ENCODE measurements at places on chromosomes 5 and 9. TPM values are rescaled to one million over a fixed set of nuclear protein-coding genes. Genes with fewer than 3 reads are reported as not detected.

GRCh38 chr9:26650325-26650724 is 242.3 kb downstream of the CAAP1 start:
- DNase-seq, result no peak

- no peak for DNase-seq
Observed at GRCh38 chr5:155651-156410, 35.5 kb upstream of the LRRC14B start.

GRCh38 chr9:16726718-16727451 is 143.6 kb downstream of the BNC2 start:
- DNase-seq, result peak; percentile 54

GRCh38 chr9:134611046-134611445 is 30.6 kb upstream of the COL5A1 start:
- no peak for DNase-seq

The TOMM5 gene
- 101 TPM for total RNA-seq

The CSF2 gene
- total RNA-seq, result not detected

The C9orf153 gene
- total RNA-seq, result 0.17 TPM
